ENCODE measurements at places on chromosomes 12 and 14.
A peak's percentile ranks its signal among the peaks of the same experiment; 100 is the strongest.

GRCh38 chr12:123064366-123064765 is 83.9 kb downstream of the ARL6IP4 start:
- DNase-seq: no peak

DNA sequence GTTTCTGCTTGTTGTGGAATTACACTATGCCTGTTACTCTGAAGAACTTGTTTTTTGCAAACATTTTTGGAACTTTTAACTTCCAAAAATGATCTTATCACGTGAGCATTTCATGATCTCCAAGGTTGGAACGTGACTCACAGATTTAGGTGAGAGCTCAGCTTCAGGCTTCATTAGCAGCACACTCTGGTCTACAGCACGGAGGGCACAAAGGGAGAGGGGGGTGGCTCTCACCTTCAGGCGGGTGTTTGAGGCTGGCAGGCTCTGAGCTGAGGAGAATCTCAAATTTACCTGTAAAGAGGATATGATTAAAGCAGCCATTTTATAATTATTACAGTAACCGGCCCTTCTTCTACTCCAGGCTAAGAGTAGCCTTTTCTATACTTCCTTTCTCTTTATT is 45.3 kb upstream of the PZP start:
- no peak for DNase-seq

GRCh38 chr12:76871742-76872141 is 7.1 kb downstream of the CSRP2 start:
- no peak for DNase-seq

- no peak for DNase-seq
Measured at GRCh38 chr12:10448236-10448635, 4.9 kb downstream of the KLRC1 start.

DNA sequence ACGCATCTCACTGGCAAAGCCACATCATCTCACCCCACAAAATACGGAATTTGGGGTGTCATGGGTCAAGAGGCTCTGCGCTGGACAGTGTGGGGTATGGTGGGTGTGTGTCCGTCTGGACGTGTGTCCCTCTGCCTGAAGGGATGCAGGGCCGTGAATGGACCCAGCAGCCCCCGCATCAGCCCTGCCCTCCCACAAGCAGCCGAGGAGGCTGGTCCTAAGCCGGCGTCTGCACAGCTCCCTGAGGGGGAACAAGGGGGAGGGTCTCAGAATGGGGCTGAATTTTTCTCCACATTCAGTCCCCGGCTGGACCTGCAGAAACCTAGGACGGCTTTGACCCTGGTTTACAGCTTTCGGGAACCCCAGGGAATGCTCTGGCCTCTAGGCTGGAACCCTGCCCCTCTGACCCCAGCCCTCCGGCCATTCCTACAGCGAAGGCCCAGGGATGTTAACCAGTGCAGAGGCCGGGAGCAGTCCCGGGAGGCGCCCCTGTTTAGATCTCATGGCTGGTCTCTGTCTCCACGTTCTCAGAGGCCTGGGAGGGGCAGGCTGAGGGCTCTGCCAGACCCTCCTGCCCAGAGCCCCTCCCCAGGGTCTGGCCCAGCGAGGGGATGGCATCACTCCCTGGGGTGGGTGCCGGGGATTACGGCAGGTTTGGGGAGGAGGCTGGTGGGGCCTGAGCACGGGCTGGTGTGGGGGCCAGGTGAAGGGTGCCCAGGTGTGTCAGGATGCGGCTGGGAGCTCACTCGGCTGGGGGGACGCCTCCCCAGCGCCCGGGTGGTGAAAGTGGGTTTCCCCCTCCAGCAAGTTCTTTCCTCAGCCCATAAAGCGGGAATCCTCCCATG is 156.5 kb upstream of the C14orf180 start:
- no peak for DNase-seq

DNA sequence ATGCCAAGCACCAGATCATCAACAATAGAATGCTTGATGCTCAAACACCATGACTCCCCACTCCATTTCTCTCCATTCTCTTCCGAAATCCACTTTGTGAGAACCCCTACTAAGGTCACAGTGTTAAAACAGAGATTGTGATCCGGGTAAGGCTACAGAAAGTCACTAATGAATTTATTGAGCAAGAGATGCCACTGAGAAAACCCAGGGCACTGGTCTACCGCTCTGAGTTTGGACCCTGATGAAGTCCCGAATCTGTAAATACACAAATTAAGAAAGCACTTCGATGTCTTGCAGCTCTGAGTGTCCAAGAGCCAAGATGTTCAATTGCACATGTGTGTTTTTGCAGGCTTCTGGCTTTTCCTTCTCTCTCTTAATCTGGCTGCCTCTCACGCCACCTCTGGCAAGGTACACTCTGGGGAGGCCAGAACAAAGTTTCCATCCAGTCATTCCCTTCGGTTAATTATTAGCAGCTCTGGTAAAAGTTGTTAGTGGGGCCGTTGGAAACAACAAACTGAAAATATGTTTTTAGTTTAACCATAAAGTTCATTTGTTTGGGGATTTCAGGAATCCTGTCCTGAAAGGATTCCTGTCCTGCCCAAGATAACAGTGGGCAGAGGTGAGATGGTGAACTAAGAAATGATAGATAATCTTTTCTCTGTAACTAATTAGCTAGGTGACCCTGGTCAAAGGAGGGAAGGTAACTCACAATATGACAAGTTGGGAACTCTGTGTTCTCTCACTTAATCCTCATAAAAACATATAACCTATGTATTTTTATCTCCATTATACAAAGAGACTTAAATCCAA is 75.4 kb downstream of the BTG1 start:
- peak; percentile 76 for DNase-seq

GRCh38 chr12:31906557-31907301 is 52.5 kb upstream of the RESF1 start:
- DNase-seq: no peak

- DNase-seq: no peak
Measured at GRCh38 chr14:103402695-103403094, 17.5 kb downstream of the MARK3 start.

DNA sequence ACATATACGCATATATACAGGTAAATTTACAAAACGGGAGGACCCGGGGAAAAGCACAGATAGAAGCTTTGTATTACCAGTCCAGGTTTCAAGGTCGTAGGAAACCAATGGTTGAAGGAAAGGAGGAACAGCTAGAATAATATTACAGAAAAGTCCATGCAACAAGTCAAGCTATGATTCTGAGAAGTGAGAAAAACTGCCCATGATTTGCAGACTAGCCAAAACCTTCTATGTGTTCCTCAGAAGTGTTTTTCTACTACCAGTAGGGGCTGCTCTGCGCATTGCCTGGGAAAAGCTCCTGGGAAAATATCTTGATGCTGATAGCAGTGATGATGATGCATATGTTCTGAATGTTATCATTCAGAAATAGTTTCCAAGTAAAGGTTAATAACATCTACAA is 2.2 kb downstream of the PDZRN4 start:
- DNase-seq: no peak
